ENCODE measurements at places on chromosomes 4 and X.
A peak's percentile ranks its signal among the peaks of the same experiment; 100 is the strongest.

DNA sequence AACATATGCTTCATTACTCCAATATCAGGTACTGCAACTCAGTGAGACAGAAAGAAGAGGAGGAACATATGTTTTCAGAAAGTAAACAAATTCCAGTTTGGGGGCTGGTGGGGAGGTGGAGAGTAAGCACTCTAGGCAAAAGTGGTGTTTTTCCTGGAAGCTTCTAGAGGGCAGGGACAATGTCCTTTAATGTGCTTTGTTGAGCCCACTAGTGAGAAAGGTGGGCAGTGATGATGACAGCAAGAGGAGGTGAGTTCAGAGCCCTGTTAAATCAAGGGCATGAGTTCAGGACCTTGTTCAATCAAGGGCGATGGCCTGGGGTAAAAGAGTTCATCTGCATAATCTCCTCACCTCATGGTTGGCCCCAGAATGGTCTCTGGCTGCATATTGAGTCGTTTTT lies 38.4 kb downstream of the GPC3 start:
- DNase-seq, result no peak

DNA sequence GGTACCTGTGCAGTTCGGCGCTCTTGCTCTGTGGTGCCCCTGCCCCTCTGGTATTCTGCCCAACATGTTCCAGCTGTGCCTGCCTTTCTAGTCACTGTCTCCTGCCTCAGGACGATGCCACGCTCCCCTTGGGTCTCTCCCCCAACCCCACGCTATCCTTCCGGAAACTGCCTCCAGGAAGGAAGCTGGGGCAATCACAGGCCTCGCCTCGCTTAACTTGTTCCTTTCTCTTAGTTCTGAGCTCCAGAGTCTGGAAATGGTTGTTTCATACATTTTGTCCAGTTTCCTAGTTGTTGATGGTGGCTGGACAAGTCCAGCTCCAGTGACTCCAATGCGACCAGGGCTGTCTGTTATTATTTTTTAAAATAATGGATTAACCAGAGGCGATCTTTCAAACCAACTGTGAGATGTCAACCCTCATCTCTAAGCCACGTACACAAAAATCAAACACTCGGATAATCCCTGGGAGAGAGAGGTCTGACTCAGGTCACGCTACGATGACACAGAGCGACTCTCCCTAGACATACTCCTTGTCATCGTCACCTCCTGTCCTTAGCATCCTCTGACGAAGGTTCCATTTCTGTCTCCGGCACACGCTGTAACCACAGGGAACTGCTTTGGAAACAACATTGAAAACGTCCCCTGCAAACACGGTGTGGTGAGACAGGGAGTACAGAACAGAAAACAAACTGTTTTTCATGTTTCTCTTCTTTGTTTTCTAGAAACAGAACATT lies 62.5 kb downstream of the ABLIM2 start:
- no peak for DNase-seq

DNA sequence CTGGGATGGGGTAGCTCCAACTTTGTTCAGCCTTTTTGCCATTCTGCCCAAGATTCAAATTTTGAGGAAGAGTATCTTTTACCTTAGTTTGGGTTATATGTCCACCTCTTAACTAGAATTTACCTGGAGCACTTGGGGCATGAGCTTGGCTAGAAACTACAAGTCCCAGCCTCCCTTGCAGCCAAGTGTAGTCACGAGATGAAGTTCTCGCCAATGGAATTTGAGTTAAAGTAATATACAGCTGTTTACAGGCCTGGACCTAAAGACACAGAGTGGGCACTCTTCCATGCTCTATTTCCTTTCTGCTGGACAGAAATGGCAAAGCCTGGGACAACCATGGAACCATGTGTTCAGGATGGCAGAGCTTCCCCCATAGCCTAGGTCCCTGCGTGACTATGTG lies 233.6 kb upstream of the GATB start:
- DNase-seq, result no peak

GRCh38 chrX:155028129-155028528 lies 1.5 kb downstream of the FUNDC2 start:
- no peak for DNase-seq

DNA sequence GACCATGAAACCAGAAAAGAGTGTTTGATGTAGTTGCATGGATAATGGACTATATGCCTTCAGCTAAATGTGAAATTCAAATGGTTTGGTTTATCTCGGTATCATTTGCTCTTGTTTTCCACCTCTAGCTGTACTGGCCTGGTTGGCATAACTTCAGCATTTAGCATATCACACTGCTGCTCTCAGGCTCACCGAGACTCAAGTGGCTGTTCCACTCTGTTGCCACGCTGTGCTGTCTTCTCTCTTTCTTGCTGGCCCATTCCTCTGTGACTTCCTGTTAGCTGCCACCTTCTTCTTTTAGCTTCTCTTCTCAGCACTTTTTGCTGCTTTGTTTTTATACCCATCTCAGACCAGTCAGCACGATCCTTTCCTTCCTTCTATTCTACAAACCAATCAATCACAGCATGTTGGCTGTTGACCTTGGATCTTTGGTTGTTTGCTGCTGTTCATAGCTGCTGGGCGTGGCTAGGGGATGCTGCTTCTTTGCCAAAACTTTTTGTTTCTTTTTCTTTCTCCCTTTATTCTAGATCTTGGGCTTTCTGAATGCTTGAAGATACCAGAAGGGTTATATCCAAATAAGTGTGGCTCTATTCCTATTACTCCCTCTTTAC lies 24.0 kb downstream of the INTS6L start:
- DNase-seq, result no peak

DNA sequence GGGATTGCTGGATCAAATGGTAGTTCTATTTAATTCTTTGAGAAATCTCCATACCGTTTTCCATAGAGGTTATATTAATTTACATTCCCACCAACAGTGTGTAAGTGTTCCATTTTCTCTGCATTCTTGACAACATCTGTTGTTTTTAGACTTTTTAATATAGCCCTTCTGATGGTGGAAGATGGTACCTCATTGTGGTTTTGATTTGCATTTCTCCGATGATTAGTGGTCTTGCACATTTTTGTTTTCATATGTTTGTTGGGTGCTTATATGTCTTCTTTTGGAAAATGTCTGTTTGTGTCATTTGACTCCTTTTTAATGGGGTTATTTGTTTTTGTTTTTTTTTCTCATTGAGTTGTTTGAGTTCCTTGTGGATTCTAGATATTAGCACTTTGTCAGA lies 75.3 kb upstream of the PUDP start:
- no peak for DNase-seq

GRCh38 chrX:50707405-50707804 lies 106.6 kb downstream of the SHROOM4 start:
- peak; percentile 46 for DNase-seq

- DNase-seq, result peak; percentile 31
These were observed 41.8 kb downstream of the INTS12 start for GRCh38 chr4:105666693-105667092.

DNA sequence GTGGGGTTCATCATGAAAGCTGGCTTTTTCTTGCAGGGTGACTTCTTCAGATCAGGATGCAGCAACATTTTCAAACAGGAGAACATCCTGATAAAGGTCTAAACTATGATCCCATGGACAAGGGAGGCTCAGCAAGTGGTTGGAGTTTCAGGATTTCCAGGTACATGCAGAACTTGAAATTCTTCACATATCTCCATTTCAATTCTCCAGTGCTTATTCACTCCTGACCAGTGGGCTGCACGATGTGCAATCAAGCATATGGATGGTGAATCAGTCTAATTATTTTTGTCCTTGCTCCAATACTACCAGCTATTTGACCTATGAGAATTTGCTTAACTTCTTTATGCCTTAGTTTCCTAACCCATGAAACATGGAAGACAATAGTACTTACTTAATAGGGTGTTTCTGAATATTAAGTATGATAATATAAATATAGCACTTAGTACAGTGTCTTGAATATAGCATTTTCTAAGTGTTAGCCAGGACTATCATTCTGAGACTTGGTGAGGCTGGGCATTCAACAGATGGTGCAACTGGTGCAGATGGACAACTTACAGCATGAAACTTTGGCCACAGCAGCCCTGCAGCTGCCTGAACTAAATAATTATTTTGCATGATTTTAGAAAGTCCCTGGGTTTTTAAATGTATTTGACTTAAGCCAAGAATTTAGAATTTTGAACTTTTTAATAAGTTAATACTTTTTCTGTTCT lies 92.4 kb downstream of the HPGD start:
- no peak for DNase-seq

DNA sequence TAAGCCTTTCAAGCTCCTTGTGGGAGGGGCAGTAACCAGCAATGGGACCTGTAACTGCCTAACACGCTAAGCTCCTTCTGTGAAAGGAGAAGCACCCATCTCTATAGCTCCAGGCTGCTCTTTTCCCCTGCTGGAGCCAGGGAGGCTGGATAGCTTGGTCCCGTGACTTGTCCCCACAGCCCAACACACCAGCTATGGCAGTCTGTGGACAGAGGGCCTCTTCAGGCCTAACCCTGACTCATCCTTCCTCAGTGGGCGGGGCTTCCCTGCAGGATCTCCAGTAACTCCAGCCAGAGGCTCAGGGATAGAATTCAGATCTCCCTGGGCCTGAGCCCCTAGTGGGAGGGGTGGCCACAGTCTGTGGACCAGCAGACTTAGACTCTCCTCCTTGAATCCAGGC lies 1290.1 kb downstream of the PCDH7 start:
- DNase-seq, result no peak

- DNase-seq, result no peak
These were observed 94.6 kb downstream of the FAM9B start for GRCh38 chrX:8939322-8939721.

GRCh38 chr4:3284734-3285557 lies 7.9 kb upstream of the RGS12 start:
- DNase-seq, result no peak

DNA sequence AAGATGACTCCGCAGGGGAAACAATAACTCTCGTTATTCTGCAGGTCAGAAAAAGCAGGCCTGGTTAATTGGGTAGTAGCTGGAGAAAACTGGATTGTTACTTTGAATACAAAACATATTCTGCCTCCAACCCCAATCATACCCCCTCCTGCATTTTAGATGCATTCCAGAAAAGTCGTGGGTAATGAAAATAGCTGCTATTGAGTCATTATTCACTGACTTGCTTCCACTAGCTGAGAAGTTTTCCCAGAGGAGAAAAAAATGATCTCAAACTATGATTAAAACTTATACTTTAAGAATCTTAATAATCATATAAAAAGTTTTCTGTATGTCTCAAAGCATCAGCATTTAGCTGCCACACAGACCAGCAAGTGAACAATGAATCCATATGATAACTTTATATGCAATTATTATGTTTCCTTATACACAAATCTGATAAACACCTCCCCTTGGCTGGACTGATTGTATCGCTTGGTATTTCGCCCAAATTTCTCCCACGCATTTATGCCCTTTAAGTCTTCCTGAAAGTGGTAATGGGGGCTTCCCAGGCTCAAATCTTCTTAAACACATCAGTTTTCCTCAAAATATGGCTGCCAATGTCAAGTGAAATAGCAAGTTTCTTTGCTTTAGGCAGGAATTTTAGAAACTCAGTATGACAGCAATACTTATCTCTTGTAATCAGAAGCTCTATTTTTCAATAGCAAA lies 181.0 kb downstream of the LDB2 start:
- DNase-seq, result no peak

Data from brain (organoid and tissue), 16 donors.